ENCODE measurements at places on chromosomes 7 and 10.

- DNase-seq, result no peak
These were observed 252.9 kb downstream of the SNX13 start for GRCh38 chr7:17687361-17687760.

GRCh38 chr7:82740246-82740848 is 296.8 kb upstream of the CACNA2D1 start:
- DNase-seq, result no peak

- DNase-seq, result no peak
These were observed 1.7 kb upstream of the CALN1 start for GRCh38 chr7:72413886-72414285.

- no peak for DNase-seq
These were observed 39.8 kb upstream of the EPC1 start for GRCh38 chr10:32386623-32387260.

GRCh38 chr10:43211431-43212042 is 55.3 kb downstream of the RASGEF1A start:
- DNase-seq, result no peak

Measured in left ventricle myocardium inferior (tissue), 1 donor.